WERI-Rb-1 (cell line): ENCODE measurements at places on chromosomes 13 and 19.
A peak's percentile ranks its signal among the peaks of the same experiment; 100 is the strongest.

DNA sequence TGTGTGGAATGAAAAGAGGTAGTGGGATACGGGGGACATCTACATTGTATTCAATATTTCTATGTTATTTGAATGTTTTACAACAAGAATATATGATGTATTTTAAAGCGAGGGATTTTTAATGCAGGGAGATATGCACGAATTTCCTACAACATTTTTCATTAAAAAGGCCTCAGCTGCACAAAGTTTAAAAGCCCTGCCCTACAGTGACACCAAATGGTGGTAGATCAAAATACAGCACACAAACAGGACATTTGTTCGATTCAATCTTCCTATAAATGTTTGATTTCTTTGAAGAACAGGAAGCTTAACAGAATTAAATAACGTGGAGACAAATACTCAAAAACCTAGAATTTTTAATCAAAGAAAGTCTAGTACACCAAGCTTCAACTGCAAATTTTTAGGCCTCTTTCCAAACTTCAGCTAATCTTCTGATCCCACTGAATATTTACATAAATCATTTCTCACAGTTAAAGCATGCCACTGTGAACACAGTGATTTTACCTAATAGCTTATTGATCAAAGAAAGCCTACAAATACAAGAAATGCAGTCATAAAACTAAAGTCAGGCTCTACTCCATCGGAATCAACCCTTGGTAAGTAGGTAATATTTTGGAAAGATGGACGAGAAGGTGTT lies 257.2 kb downstream of the DIAPH3 start:
- no peak for DNase-seq

GRCh38 chr19:9981406-9982260 lies 28.7 kb downstream of the COL5A3 start:
- DNase-seq, result no peak

DNA sequence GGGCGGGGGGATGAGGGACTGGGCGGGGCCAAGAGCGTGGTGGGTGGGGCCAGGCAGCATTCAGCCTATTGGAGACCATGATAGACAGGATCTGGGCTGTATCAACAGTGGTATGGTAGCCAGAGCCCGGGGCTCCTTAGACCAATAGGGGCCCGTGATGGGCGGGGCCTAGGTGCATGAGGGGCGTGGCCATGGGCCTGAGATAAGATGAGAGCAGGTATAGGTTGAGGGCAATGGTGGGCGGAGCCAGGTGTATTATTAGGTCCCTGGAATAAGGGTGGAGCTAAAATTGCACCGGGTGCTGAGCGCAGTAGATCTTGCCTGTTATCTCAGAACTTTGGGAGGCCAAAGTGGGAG lies 5.3 kb downstream of the ABCA7 start:
- peak; percentile 80 for DNase-seq

DNA sequence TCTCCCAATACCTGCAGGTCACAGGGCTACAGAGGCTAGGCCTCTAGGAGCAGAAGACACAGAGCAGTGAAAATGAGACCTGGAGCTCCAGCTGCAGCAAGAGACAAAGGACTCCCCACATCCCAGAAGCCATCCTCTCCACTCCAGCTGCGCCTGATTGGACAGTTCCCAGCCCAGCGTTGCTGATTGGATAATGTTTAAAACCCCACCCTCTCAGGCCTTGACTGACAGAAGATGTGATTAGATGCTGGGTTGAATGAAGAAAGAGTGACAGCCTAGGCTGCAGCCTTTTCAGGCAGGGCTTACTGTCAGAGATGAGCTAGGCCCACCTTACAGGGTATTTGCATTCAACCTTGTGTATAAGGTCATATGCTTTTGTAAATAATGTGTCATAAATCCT lies 59.4 kb downstream of the ZNF708 start:
- DNase-seq, result no peak
